ENCODE measurements at places on chromosomes 11 and 22.
A peak's percentile ranks its signal among the peaks of the same experiment; 100 is the strongest.

- no peak for DNase-seq
These were observed 24.6 kb upstream of the DGAT2 start for GRCh38 chr11:75743711-75744563.

GRCh38 chr22:19121631-19122142, 525 bp downstream of the DGCR2 start:
- peak; percentile 12 for DNase-seq

DNA sequence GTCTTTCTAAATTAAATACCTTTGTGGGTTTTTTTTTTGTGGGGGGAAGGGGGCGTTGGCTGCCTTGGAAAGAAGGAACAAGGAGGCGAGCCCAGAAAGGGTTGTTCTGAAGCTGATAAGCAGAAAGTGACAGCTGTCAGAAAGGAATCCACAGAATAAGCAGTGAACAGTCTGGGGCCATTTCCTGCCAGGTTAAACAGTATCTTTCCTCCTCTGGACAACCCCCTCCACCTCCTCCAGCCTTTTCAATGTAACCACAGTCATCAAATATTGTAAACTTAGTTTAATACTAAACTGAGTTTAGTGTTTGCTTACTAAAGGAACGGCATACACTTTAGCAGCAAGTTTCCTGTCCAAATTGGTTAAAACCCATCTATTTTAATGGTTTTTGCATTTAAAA, 271.2 kb upstream of the SYN3 start:
- no peak for DNase-seq

GRCh38 chr22:30251711-30252110, 5.2 kb upstream of the LIF start:
- DNase-seq: no peak

DNA sequence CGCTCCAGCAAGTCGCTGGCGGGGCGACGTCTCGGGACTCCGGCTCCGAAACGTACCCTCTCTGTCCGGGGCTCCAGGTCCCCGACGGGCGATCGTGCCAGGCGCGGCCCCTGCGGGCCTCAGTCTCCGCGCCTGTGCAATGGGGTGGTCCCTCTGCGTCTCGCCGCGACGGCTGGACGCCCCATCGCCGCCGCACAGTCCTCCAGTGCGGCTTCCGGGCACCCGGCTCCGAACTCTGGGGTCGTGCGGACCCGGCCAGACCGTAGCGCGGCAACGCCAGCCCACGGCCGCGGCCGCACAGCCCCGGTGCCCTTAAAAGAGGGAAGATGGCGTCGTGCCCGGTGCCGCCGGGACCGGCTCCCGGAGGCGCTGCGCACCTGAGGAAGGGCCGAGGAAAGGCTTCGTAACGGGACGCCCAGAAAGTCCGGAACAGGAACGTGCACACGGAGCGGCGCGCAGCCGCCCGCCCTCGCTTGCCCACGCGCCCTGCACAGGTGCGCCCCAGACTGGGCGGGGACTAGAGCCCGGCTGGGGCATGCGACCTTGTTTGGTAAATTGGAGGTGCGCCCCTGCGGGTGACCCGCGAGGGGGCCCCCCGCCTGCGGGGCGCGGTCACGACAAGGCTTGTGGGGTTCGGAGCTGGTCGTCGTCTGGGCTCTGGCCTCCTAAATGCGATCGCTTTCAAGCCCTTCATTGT, 525 bp downstream of the BIK start:
- DNase-seq: peak; percentile 30

GRCh38 chr11:66112041-66112491, 42.0 kb downstream of the PACS1 start:
- no peak for DNase-seq

- no peak for DNase-seq
These were observed 15.5 kb downstream of the ARVCF start for GRCh38 chr22:20001082-20001638.

DNA sequence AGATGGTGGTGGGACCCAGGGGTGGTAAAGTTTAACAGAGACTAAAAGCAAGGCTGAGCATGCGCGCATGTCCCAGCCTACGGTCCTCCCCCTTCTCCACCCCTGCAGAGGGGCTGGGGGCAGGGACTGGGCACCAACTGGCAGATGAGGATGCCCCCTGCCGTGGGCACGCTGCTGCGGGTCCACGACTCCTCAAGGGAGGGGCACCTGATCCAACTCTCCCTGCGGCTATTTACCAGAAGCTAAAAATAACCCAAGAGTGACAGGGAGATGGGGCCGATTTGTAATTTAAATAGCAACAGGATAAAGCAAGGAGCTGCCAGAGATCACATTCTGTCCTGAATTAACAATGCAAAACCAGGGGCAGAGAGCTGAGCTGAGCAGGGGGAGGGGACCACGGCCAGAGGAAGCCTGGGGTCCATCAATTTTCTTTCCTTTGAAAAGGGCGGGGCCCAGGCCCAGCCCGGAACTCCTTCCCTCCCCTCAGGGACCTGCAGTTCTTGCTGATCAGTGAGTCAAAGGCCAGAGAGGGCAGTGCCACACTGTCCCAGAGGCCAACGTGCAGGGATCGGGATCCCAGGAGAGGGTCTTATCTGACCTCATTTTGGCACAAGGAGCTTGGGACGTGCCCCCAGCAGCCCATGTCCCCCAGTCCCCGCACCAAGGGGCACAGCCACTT, 8.1 kb upstream of the DGKZ start:
- no peak for DNase-seq

- no peak for DNase-seq
These were observed 107.3 kb downstream of the BRD1 start for GRCh38 chr22:49720279-49720959.

- DNase-seq: peak; percentile 16
These were observed 19.4 kb downstream of the HTR3A start for GRCh38 chr11:113994077-113994954.

- DNase-seq: no peak
These were observed 10.8 kb downstream of the BLID start for GRCh38 chr11:122105044-122105758.

DNA sequence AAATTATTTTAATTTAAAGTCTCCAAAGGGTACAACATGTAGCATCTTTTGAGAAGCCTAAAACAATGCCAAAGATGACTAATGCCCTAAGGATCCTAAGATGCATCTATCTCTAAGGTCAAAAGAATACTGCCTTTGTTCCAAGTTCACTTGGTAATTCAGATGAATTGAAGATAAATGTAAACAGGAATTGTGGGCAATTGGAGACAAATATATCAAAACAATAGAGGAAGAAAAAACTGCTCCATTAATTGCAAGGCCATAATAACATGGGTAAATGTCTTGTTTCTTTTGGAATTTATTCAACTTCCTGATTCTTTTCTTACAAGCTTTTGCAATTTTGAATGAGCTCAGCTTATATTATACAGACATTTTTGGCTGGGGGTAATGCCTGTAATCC, 338.6 kb downstream of the TTC28 start:
- DNase-seq: no peak

DNA sequence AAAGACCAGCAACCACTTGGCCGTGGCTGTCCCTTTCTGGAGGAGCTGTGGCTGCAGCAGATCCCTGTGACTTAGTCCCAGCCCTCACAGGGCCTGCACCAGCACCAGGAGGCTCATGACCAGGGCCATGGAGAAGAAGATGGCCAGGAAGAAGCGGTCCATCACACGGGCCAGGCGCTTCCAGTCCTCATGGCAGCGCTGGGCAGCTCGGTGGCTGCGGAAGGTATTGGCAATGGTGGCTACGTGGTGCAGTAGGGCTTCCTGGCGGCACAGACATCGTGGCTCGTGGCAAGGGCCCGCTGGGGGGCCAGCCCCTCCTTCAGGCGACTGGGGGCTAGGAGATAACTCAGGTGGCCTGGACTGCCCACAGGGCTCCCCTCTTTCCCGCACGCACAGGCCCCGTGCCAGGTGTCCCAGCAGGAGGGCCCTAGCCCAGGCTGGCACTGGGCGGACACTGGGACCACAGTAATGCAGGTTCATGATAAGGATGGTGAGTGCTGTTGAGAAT, 5.1 kb downstream of the CHRNA10 start:
- no peak for DNase-seq

- DNase-seq: no peak
These were observed 3.0 kb downstream of the RDX start for GRCh38 chr11:110293389-110293788.

Measured in effector CD4-positive, alpha-beta T cell (primary cell).